Dermis microvascular lymphatic vessel endothelial cell (primary cell): ENCODE measurements at places on chromosomes 16 and 17.

DNA sequence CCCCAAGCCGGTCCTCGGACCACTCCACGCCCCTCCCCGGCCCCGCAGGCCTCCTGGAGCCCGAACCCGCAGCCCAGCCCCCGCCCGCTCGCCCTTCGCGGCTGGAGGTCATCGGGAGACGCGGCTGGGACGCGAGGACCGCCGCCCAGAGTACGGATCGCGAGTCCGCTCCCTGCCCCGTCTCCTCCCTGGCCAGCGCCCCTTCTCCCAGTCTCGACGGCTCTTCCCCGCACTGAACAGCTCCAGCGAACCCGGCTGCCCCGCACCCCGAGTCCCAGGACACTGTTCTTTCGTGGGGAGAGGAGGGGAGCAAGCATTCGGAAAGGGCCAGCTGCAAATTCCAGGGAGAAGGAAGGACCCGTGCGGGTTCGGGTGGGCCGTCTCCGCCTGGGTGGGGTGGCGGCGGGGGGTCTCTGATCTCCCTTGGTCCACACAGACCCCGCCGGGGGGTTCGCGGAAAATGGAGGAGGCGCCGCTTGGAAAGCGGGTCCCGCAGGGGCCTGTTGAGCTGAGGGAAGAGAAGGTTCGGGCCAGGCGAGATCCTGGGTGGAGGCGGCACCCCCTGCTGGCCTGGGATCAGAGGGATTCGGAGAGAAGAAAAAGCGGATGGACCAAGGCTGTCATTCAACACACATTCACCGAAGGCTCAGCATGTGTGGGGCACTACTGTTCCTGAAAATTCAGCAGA is 632 bp upstream of the RTN4RL1 start:
- DNase-seq: peak; percentile 68

- DNase-seq: no peak
These were observed 16.4 kb upstream of the SMG8 start for GRCh38 chr17:59193336-59193862.

DNA sequence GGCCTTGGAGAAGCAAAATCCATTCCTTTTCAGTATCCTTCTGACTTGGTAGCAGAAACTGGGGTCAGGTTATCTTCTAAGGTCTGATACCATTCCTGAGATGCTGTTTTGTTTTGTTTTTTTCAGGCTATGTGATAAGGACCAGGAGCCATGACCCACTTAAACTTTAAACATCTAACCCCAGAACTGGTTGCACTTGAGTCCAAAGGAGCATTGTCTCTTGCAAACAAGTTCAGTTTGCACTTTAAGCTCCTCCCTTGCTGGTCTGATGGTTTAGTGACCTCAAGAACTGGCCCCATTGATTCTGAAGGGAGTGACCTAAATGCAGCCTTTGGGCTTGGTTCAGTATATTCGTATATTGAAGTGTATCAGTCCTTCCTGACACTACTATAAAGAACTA is 75.2 kb downstream of the ERCC4 start:
- DNase-seq: no peak

DNA sequence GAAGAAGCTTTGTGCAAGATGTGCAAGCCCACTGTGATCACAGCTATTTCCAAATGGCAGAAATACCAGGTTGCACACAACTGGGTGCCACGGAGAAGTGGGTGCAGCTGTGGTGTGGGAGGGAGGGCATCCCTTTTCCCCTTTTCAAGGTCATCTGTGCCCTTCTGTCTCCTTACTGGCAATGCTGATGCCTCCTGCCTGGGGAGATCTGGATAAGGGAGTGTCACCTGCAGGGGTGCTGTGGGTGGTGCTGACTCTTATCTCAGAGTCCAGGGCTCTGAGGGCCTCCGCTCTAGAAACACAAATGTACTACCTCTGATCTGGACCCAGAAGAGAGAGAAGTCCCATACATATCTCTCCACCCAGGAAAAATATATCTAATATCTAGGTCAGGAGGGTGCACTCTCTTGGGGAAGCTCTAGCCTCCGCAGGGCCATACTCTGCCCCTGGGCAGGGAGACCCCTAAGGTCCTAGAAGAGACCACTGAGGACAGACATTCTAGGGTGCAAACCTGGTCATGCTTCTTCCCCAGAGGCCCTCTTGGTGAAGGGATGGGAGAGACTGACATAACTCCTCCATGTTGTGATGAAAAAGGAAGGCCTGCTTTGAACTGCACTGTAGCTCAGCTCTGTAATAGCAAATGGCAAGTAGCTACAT is 18.5 kb downstream of the NPRL3 start:
- DNase-seq: no peak

GRCh38 chr17:79281803-79282202 is 207.2 kb downstream of the ENGASE start:
- DNase-seq: no peak

- no peak for DNase-seq
These were observed 2.3 kb downstream of the SLC43A2 start for GRCh38 chr17:1626333-1626732.

- no peak for DNase-seq
These were observed 196.3 kb downstream of the KATNIP start for GRCh38 chr16:27746076-27746855.

GRCh38 chr16:7400117-7400890 is 67.7 kb downstream of the RBFOX1 start:
- no peak for DNase-seq

- no peak for DNase-seq
These were observed 1.8 kb downstream of the C16orf54 start for GRCh38 chr16:29743827-29744531.

DNA sequence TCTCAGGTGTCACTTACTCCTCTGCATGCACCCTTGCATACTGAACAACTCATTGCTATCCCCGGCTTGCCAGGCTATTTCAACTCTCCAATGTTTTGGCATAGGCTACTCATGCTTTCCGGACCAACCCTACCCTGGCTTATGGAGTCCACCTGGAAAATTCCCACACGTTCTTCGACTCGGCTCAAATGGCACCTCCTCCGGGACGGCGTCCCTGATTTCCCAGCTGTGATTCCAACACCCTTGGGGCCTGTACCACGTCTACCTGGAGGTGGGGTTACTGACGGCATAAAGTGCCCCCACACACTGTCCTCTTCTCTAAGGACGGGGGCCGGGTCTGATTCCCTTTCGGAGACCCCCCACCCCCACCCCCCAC is 498 bp downstream of the SMYD4 start:
- peak; percentile 57 for DNase-seq

- peak; percentile 75 for DNase-seq
These were observed 1.8 kb upstream of the MT2A start for GRCh38 chr16:56606476-56607108.

- DNase-seq: no peak
These were observed 826.4 kb downstream of the CDH11 start for GRCh38 chr16:64295466-64295865.

DNA sequence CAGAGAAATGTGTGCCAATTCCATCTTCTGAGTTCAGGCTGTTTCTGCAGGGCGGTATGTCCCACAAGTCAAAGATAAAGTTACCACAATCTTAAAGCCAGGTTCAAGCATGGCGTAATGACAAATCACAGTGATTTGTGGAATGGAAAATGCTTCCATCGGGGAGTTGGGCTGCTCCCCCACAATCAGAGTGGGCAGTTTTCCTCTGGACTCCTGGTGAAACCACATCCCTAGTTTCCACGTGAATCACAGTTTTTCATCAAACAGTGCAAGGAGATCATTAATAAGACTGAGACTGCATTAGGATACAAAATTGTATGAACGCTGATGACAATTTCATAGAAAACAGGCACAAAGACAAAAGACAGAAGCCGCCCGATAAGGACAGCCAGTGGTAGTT is 3.6 kb downstream of the LITAF start:
- no peak for DNase-seq

DNA sequence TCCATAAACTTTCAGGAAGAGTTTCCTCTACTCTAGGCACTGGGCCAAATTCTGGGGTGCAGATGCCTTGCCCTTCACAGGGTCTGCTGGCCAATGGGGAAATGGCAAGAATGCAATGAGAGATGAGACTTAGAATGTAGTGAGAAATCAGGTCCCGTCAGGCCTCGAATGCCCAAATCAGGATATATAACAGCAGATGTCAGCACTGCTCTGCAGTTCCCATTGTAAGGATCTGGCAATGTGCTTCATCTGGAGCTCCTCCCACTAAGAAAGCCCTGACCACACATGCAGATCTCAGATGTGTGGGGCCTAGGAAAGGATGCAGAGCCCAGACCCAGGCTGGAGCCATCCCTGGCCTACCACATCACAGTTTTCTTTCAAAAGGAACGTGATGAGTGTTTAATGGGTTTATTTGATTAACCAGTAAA is 13.9 kb upstream of the LPCAT2 start:
- DNase-seq: peak; percentile 82

- DNase-seq: peak; percentile 63
These were observed 256.0 kb upstream of the CACNG5 start for GRCh38 chr17:66578781-66579489.

GRCh38 chr17:46756081-46756735 is 62.3 kb downstream of the WNT3 start:
- DNase-seq: no peak

DNA sequence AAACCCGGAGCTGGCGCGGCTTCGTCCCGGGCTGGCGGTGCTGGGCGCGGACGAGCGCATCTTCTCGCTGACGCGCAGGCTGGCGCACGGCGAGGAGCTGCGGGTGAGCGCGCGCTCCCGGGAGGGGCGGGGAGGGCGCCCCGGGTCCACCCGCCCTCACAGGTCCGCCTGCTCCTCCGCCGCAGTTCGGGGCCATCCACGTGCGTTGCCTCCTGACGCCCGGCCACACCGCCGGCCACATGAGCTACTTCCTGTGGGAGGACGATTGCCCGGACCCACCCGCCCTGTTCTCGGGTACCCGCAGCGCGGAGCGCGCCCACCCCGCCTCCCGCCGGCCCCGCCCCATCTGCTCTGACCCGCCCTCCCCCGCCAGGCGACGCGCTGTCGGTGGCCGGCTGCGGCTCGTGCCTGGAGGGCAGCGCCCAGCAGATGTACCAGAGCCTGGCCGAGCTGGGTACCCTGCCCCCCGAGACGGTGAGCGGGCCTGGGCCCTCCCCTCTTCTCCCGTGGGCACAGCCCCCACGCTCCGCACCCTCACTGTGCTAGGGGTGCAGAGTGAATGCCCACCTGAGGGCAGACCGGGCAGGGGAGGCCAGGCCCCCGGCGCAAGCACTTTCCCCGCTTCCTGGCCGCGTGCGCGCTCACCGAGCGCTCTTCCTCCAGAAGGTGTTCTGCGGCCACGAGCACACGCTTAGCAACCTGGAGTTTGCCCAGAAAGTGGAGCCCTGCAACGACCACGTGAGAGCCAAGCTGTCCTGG is 1.4 kb downstream of the HAGHL start:
- peak; percentile 36 for DNase-seq

GRCh38 chr16:17365591-17366298 is 105.0 kb downstream of the XYLT1 start:
- no peak for DNase-seq

- no peak for DNase-seq
These were observed 72.1 kb upstream of the LYRM9 start for GRCh38 chr17:27965224-27965623.

- DNase-seq: no peak
These were observed 283.0 kb downstream of the MAF start for GRCh38 chr16:79317521-79317920.

DNA sequence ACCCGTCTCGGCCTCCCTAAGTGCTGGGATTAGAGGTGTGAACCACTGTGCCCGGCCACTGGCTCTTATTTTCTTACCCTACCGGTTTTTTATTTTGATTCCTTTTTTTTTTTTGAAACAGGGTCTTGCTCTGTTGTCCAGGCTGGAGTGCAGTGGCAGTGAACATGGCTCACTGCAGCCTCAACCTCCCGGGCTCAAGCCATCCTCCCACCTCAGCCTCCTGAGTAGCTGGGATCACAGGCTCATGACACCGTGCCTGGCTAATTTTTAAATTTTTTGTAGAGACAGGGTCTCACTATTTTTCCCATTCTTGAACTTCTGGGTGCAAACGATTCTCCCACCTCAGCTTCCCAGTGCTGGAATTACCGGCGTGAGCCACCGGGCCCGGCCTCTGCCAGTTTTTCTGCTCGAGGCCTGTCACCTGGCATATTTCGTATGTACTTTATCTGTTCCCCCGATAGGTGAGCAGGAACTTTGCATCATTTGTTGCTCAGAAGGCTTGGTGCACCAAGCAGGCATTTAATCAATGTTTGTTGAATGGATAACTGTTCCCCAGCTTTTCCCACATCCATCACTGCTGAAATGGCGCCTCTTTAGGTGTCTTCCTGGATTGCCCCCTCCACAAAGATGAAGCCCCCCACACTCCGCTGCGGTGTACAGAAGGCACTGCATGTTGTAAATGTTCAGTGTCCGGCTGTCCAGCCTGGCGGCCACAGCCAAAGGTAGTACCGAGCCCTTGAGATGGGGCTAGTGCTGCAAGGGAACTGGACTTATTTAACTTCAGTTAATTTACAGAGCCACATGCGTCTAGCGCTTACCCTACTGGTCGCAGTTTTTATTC is 858 bp upstream of the TELO2 start:
- no peak for DNase-seq

DNA sequence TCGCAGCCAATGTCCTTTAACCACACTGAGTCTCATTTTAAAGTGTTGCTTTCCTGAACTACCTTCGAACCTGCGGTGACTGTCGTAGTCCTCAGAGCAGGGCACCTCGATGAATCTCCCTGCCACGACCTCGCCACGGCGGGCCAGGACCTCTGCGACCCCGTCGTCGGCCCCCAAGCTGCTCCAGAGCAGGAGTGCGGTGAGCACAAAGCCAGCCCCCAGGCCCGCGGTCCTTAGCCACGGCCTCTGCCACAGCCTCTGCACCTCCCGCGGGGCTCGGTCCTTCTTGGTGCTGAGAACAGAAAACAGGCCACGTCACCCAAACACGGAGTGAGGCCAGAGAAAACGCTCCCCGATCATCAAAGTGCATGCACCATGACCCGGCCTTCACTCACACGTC is 2.8 kb upstream of the HEXD start:
- DNase-seq: no peak

DNA sequence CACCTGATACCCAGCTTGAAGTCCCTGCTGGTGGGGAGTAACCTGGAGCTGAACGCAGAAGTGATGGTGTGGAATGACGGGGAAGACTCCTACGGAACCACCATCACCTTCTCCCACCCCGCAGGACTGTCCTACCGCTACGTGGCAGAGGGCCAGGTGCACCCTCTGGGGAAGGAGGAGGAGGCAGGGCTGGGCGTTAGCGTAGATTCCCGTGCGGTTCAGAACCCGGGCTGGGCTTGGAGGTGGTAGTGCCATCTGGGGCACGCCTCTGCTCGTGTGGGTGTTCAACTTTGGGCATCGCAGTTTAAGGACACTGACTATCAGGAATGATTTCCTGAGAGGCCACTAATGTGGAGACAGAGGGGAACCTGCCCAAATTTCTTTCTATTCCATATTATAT is 18.3 kb downstream of the ITGAX start:
- DNase-seq: no peak

DNA sequence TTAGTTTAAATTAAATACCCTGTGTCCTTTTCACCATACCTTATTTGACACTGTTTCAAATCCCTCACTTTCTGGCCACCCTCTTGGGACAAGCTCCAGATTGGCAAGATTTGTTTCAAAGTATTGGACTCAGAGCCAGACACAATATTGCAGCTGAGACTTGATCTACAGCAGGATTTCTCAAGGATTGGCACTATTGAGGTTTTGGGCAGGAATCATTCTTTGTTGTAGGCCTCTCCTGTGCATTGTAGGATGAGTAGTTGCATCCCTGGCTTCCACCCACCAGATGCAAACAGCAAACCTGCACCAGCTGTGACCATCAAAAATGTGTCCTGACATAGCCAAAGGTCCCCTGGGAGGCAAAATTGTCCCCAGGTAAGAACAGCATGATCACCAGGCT is 181.2 kb downstream of the CHD9NB start:
- DNase-seq: no peak
